ENCODE measurements at places on chromosomes 3 and 15.

DNA sequence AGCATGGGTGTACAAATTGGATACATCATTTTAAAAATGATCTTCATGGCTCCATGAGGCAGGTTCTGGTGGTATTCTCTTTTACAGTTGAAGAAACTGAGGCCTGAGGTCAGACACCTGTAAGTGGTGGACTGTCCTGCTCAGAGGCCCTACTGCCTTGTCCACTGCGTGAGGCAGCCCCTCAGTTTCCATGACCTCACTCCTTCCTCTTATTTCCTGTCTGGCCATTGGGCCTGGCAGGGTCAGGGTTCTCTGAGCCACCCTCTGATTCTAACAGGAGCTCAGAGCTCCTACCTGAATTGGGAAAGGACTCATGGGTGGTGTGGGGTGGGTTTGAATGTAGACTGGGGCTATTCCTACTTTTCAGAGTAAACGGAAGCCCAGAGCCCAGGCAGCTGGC is 17.5 kb downstream of the PLEKHO2 start:
- no peak for DNase-seq

DNA sequence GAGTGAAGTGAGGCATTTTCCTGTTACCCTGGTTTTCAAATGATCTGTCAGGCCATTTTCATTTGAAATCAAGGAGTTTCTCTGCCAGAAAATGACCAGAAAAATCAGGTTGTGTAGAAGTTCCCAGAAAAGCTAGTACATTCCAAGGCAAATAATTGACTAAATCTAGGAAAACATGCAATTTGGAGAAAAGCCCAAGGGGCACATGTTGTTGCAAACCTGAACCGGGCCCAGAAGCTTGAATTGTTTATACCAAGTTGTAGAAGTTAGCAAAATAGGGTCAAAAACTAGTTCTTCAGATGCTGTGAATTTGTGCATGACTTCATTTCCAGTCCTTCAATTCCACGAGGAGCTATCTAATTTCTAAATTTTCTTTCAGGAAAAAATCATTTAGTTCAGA is 31.0 kb downstream of the TRIM42 start:
- DNase-seq = no peak

DNA sequence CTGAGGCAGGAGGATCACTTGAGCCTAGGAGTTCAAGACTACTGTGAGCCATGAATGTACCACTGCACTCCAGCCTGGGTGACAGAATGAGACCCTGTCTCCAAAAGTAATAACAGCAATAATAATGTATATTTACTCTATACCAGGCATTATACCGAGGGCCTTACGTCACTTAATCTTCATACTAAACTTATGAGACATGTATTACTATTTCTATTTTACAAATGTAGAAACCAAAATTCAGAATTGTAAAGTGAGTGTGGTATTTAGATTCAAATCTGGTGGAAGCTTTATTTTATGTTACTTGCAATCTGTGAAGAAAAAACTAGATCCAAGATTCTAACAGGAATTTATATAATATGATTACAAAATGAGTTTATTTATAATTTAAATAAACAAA is 9.7 kb upstream of the BLM start:
- no peak for DNase-seq

GRCh38 chr3:191523148-191523547 is 62.2 kb downstream of the PYDC2 start:
- no peak for DNase-seq

DNA sequence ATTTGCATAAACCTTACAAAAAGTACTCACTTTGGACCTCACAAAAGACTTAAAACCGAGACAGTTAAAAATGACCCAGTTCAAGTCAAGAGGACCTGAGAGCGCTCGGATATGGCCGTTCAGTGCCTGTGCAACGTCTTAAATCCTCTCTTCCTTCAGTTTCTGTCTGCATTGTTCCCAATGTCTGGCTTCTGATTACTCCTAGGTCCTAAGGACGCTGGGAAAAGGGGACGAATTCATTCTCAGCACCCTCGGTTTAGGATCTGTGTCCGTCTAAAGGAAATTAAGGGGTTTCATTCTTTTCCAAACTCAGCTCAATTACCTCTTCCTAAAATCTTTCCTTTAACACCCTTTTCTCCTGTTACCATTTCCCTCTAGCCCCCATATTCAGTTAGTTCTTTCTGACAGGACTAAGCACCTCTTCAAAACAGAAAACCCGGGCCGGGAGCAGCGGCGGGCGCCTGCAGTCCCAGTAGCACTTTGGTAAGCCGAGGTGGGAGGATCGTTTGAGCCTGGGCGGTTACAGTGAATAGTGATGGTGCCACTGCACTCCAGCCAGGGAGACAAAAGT is 970 bp downstream of the DPPA4 start:
- DNase-seq = no peak

Data from CD4-positive, alpha-beta T cell treated with Interleukin-17A for 1 hour (primary cell).